ENCODE measurements at places on chromosomes 2 and 18.

DNA sequence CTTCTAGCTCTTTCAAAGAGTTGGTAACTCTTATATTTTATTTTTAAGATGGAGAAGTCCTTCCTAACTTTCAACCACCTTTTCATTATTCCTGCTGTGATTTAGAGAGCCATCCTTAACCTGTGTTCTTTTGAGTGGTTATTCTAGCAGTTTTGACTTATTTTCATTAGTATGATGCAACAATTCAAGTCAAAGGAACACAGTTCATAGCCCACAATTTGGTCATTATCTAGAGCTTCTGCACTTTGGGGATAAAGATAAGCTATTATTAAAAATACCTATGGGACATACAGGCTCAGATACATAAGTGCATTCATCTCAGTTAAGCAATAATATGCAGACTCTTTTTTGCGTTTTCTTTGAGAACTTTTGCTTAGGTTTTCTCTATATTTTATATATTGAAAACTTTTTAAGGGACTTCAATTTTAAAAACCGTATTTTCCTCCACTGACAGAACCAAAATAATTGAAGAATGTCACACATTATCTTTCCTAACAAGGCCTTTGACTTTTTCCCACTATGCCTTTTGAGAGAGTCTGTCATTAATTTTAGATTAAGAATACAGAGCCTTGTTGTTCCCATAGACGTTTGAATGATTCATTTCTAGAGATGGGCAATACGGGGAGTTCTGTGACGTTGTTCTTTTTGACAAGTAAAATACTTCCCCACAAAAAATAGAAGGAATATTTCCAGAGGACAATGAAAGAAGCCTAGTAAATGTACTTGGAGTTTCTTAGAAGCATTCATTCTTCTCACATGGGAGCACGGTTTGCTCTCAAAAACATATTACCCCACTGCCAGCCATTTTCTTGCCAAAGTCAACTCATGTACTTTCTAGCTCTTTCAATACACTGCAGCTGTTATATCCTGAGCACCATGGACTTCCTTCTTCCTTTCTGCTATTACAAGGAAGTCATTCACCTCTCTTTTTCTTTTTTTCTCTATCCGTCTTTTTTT, 42.9 kb upstream of the RASGRP3 start:
- DNase-seq, result no peak

DNA sequence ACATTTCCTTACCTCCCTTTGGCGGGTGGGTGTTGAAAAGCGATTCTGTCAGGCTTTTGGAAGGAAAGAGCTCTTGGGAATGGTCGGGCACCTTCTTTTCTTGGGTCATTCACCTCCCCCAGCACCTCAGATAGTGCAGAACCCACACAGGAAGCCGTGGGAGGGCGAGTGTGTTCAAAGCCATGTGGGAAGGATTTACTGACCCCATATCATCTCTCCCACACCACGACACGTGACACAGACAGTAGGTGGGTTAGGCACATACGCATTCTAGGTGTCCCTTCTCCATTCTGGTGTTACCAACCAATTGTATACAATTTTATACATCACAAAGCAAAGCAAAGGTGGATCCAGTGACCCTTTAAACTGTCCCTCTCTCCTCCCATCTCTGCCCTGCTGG, 263.7 kb upstream of the REV1 start:
- no peak for DNase-seq

- no peak for DNase-seq
These were observed 38.5 kb downstream of the HK2 start for GRCh38 chr2:74872389-74872836.

DNA sequence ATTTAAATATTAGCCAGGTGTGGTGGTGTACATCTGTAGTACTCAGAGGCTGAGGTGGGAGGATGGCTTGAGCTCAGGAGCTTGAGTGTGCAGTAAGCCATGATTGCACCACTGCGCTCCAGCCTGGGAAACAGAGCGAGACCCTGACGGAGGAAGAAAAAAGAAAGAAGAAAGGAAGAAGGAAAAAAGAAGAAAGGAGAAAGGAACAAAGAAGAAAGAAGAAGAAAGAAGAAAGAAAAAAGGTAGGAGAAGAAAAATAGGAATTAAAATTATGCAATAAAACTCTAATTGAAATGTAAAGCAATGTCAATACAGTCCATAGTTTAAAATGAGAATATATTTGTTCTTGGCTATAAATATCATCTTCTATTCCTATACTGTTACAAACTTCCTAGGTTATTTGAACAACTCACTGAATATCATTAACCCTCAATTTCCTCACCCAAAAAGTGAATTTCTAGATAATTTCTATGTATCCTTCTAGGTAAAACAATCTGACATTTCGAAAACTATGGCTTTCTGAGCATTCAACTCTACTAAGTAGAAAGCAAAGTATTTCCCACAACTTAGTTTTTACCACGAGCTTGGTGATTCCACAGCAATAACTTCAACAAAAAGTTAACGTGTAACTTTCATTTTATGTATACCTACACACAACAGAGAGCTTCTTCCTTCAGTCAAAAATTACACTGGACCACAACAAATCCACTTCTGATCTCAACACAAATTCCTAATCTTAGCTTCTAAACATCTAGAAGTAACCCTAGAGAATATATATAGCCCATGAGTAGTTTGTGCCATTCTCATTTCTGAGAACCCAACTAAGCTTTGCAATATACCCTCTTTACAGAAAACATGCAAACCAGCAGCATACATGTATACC, 19.7 kb downstream of the LPIN2 start:
- no peak for DNase-seq

- no peak for DNase-seq
These were observed 24.9 kb downstream of the MTA3 start for GRCh38 chr2:42593282-42593681.

GRCh38 chr2:42035241-42035640, 12.6 kb upstream of the PKDCC start:
- DNase-seq, result no peak

DNA sequence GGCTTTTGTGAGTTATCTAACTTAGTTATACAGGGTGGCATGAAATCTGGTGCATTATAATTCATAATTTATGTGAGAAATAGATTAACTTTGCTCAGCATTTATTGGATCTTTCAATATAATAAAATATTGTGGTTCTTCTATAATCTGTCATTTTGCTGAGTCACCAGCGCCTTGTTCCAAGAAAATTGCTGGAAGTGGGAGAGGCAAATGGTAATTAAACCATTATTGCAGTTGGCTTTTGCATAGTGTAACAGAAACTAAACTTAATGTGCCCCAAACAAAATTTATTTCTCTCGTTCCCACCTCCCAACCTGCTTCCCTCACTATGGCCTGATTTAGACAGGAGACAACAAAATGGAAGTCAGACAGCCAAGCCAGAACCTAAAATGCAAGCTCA, 146.3 kb downstream of the GALR1 start:
- no peak for DNase-seq

- DNase-seq, result peak; percentile 67
These were observed 69.8 kb downstream of the BCL2 start for GRCh38 chr18:63249771-63250170.

DNA sequence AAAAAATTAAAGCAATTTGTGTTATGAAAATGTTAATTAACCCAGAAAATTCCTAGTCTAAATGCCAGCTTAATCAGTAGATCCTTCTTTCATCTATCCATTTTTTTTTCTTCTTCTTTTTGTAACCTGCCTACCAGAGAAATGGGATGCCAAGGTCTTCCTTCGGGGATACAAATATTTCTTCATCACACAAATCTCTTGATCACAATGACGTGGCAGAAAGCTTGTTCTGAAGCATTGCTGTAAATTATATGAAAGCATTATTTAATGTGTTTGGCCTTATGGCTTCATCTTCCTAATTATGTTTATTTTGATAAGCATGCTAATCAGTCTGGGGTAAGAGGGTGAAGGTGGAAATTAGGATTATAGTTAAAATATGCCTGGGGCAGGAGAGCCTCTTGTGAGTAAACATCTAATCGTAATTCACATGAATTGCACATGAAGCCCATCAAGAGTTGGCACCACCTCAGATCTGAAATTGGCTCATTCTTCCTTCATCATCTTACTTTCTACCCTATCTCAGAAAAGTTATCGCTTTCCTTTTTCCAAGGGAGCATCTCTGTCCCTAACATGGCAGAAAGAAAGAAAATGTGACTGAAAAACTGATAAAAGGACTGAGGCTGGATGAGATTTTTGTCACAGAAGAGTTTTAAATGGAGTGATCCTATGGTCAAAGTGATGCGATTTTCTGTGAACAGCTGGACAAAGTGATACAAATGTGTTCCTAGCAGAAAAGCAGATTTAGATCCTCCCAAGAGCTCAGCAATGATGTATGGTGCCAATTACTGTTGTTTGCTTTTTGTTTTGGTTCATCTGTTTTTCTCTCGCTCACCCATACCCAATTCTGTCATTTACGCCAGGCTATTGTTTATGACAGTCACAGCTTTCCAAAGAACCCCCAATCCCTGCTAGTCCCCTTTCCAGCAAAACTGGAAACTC, 76.9 kb upstream of the PMAIP1 start:
- no peak for DNase-seq

- DNase-seq, result no peak
These were observed 101.9 kb downstream of the TWIST2 start for GRCh38 chr2:238949710-238950345.

- peak; percentile 13 for DNase-seq
These were observed 34.1 kb downstream of the NHEJ1 start for GRCh38 chr2:219126555-219126954.

DNA sequence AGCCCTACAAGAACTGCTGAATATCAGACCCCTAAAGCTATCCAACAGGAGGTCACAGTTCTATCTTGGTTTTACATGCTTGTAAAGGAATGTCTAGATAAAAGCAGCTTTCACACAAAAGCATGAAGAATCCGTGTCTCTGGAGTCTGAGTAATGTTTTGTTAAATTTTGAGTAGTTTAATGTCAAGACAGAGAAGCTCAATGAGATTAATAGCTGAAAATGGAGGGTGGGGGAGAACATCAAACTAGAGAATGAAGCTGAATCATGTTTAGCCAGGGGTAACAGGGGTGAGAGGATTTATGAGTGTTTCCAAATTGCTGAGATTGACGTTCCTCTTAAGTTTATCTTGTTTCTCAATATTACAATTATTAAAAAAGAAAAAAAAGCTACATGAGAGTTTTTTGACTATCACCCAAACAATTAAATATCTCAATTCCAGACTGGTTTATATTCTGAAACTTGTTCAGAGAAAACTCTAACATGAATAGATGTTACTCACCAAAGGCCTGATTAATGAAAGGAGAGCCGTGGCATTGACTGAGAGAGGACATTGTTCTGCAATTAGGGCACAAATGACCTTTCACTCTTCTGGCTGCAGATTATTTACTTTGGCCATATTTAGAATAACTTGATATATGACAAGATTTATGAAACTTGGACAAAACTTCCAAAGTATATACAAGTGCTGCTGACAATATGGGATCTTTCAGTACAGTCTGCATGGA, 266.4 kb upstream of the ETAA1 start:
- DNase-seq, result peak; percentile 56

GRCh38 chr2:172211512-172211911, 108.8 kb upstream of the DLX2 start:
- DNase-seq, result peak; percentile 69

GRCh38 chr2:3229221-3229620, 148.4 kb downstream of the EIPR1 start:
- no peak for DNase-seq

- DNase-seq, result no peak
These were observed 28.9 kb upstream of the CNOT11 start for GRCh38 chr2:101223814-101224231.

DNA sequence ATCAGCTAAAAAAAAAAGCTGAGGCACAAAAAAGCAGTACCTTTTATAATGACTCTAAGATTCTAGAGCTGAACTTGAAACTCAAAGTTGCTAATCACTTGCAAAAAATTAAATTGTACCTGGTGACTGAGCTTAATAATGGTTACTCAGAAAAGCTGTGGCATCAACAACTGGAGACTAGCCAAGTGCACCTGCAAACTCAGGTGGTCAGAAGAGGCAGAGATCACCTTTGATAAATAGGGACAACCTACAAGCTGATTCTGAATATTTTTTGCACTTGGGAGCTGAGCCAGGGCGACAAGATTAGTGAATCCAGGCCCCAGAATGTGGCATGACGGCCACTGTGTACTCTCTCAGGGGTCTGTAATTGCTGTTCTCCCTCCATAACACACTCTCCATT, 3.0 kb downstream of the ABHD3 start:
- DNase-seq, result no peak

DNA sequence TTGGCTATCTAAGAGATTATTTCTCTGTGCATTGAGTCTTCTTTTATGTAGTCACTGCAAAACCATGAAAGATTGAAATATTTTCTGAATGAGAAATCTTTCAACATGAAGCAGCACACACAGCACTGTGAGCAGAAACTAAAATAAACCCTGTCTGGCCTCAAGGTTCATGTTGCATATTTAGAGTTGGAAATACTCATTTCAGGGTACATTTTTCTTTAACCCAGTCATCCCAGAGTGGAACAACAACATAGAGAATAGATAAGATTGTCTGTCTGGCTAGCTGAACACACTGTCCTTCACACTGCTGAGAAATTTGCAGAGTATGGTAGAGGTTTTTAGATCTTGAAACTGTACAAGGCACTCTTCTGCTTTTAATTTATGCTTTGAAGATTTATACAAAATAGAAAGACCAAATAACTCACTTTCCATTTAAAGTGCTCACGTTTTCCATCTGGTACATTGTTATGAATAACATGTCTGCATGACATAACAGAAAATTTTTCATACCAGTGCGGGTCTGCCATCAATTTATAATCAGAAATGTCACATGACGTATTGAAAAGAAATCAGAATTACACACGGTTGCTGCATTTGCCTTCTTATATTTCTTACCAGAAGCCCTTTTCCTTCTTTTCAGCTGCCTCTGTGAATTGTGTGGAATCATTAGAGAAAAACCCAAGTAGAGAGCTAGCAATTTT, 25.0 kb upstream of the FN1 start:
- peak; percentile 98 for DNase-seq

GRCh38 chr2:179802051-179802882, 59.1 kb downstream of the ZNF385B start:
- no peak for DNase-seq

DNA sequence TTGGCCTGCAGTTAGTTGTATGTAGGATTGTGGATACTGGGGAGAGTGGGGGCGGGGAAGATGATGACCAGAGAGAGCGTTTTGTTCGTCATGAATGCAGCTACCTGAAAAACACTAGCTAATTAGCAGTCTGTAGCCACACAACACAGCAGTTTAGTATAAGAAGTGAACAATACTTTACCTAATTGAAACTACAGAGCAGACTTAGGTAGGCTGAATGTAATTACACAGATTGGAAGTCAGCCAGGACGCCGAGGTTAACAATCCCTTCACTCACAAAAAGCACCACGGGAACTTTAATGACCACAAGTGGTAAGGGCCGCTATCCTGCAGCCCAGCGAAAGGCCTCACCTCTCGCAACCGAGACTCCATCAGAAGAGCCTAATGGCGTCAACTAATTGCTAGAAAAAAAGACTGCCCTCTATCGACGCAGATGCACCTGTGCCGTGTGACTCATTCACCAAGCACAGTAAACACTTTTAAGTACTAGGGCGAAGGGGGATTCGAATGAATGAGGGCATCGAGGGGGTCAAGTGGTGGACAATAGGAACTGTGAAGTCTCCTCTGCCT, 591.0 kb downstream of the ARHGAP15 start:
- no peak for DNase-seq
